ENCODE measurements at places on chromosomes 7 and 10.

GRCh38 chr7:73606801-73607691, 17.3 kb downstream of the MLXIPL start:
- peak; percentile 70 for DNase-seq

GRCh38 chr7:152522571-152523067, 86.8 kb upstream of the KMT2C start:
- DNase-seq = peak; percentile 98

GRCh38 chr10:78129211-78129610, 95.5 kb downstream of the RPS24 start:
- DNase-seq = no peak

GRCh38 chr10:84605802-84606201, 277.4 kb downstream of the CCSER2 start:
- DNase-seq = no peak

- no peak for DNase-seq
Observed at GRCh38 chr7:36036590-36036989, 116.5 kb upstream of the EEPD1 start.
